Stimulated activated CD4-positive, alpha-beta T cell treated with anti-CD3 and anti-CD28 coated beads, Interleukin-12 subunit alpha, Interleukin-12 subunit beta, amount 100 ng/mL, for 4 hours (primary cell): ENCODE measurements at places on chromosomes 4 and X.

GRCh38 chr4:158906073-158906472 lies 137.2 kb downstream of the FNIP2 start:
- DNase-seq = no peak

DNA sequence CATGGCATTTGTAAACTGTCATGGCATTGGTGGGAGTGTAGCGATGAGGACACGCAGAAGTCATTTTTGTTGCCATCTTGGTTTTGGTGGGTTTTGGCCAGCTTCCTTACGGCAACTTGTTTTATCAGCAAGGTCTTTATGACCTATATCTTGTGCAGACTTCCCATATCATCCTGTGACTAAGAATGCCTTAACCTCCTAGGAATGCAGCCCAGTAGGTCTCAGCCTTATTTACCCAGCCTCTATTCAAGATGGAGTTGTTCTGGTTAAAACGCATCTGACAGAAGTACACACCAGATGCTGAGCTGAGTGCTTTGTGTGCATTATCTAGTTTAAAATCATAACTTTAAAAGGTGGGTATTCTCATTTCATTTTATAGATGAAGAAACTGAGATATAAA lies 268.8 kb upstream of the GALNT7 start:
- no peak for DNase-seq

DNA sequence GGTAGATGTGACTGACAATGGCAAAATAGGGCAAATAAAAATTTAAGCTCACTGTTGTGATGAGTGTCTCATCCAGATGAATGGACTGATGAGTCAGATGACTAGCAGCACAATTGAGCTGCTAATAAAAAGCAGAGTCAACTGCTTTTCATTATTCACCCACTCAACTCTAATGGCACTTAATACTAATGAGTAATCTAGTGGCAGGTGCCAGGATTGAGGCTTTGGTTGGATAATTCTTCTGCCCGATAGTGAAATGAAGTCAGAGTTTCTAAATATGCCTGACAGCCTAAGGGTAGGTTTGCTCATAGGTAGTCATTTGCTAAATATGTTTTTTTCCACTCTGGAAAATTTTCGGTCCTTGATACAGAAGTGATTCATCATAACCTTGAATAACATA lies 10.4 kb downstream of the OGT start:
- no peak for DNase-seq

DNA sequence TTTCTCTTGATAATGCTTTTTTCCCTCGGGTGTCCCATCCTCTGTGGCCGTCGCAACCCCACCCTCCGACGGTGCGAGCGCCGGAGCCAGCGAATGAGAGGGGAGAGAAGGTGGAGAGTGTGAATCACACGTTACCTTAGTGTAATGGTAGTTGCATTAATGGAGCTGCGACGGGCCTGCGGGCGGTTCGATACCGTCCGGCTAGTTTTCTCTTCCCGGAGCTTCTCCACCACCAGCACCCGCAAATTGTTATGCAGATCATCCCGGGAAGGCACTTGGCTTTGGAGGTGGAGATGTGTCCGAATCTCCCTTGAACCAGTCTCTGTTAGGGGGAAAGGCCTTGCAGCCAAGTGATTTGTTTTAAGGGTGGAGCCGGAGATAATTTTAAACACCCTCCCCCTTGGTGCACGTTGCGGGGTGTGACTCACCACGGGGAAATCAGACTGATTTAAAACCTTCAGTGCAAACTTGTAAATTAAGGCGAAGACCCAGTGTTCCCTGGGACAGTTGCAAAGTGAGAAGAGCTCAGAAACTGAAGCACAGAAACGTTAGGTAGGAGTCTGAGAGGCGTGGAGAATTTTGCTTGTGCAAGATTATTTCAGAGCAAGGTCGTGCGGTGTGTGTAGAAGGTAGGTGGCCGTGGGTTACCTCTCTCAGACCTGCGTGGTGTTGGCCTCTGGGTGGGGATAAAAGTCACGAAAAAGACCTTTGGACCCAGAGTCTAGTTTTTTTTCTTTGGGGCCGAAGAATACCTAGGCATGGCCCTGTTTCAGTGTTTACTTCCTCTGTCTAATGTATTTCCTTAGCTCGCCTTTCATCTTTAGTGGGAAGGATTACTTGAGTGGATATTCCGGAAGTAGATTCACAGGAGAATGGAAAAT lies 1.3 kb downstream of the AFF1 start:
- peak; percentile 57 for DNase-seq

DNA sequence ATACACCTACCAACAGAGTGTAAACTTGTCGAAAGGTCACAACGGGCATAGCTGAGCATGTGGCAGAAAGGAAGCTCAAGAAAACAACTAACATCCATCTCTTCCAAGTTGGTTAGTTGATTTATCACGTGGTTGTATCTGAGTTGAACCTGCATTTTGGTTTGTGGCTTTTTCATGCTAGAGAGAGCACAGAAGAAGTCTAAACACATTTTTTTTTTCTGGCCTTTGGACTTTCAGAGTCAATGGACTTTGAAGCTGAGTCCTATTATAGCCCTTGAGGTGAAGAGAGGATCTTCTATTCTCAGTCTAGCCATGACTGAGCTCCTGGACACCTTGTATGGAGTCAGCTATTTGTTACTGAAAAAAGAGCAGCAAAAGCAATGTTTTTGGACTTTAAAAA lies 150.6 kb upstream of the TRPC5 start:
- no peak for DNase-seq

- no peak for DNase-seq
Measured at GRCh38 chrX:124238268-124238667, 94.2 kb upstream of the TEX13D start.

- no peak for DNase-seq
Measured at GRCh38 chrX:96002431-96002830, 682.2 kb upstream of the DIAPH2 start.

- no peak for DNase-seq
Measured at GRCh38 chr4:101081695-101082369, 265.5 kb downstream of the PPP3CA start.

DNA sequence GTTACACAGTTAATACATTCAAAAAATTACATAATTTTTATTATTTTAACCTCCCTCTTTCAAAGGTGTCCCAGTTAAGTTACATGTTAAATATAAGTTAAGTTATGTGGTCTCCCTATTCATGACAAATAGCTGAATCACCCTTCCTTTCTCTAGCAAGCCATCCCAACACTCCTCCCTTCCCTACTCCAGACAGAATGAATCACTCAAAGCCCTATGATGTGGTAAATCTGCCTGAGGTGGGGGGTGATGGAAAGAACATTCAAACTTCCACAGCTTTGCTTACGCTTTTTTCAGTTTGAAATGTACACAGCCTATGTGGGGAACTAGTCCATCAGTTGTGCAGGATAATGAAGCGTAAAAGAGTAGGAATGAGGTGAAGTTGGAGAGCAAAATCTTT lies 90.2 kb downstream of the CXCL13 start:
- DNase-seq = no peak

- no peak for DNase-seq
Measured at GRCh38 chr4:108484187-108484586, 136.2 kb upstream of the RPL34 start.

- DNase-seq = no peak
Measured at GRCh38 chr4:109820563-109820962, 5.0 kb downstream of the GAR1 start.

DNA sequence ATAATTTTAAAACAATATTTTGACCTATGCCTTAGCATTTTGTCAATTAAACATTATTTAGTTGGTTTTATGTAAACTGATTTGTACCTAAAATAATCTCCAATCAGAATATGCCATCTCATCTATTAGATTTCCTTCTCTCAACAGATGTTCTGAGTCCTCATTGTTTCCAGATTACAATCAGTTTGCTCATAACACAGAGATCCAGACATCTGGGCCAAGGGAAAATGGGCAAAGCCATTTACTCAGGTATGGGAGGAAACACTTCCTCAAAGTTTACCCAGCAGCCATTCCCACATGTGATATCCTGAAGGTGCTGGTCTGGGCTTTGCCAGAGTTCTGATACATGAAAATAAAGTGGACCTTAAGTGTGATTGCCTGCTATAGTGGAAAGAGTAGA lies 217.9 kb upstream of the GPC4 start:
- DNase-seq = no peak

DNA sequence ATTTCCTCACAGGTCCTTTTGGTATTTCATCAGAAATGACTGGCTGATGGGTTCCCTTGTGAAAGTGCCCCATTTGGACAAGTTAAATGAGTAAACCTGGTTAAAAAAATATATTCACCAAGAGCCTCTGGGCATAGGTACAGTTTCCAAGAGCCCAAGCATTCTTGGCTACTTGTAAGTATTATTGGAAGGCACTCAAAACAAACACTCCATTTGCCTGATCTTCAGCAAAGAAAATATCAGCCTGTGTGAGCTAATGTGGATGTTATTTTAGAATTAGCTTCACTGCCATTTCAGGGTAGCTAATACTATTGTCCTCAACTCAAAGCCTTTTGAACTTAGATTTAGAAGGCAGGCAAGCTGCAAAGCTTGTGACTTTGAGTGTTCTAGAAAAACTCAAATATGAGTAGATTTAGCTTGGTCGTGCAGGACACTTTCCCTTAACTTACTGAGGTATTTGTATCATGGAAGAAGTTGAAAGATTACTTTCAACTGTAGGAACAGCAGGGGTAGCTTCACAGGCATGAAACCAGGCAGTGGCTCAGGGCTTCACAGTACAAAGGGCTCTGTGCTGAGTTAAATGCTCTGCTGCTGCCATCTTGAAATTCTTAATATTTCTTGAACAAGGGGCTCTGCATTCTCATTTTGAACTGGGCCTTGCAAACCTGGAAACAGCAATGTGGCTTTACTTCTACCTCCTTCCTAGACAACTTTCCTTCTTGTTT lies 177.2 kb downstream of the AMELX start:
- no peak for DNase-seq
